ENCODE measurements at places on chromosomes 1 and 21.

DNA sequence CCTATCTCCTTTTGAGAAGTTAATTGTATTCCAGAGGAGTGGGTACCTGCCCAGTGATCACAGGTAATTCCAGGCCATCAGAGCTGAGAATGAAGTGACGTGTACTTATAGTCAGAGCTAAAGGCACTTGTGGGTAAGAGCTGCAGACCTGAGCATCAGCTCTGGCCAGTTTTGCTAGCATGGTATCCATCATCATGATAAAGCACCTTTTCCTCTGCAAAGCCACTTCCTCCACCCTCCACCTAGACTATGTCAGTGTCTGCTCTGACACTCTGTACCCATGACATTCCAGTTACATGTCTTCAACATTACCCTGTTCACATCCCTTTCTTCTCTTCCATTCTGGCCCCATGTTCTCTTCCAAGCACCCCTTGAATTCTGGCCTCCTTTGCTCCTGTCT lies 157.3 kb downstream of the GRIK3 start:
- DNase-seq = no peak

DNA sequence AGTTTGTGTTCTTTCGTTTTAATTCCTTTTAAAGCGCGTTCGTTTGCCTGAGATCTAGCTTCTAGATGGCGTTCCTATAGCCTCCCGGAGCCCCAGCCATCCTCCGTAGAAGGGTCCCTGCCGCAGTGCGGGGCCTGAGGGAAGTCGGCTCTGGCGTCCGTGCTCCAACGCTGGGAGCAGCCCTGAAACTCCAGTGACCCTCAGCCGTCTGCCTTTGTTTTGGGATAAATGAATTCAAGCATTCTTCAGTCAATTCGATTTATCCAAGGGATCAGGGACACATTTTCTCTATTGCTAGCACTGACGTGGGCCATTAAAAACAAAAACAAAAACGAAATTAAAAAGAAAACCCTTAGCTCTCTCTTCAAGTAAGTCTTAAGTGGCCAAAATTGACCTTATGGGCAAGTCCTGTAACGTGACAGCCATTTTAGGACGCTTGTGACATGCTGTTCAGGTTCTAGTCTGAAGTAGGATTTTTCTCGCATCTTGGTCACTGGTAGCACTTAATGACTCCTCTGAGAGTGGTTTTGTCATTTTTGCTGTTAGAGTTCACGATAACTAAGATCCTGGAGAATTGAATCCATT lies 742 bp upstream of the HSPA13 start:
- DNase-seq = no peak

DNA sequence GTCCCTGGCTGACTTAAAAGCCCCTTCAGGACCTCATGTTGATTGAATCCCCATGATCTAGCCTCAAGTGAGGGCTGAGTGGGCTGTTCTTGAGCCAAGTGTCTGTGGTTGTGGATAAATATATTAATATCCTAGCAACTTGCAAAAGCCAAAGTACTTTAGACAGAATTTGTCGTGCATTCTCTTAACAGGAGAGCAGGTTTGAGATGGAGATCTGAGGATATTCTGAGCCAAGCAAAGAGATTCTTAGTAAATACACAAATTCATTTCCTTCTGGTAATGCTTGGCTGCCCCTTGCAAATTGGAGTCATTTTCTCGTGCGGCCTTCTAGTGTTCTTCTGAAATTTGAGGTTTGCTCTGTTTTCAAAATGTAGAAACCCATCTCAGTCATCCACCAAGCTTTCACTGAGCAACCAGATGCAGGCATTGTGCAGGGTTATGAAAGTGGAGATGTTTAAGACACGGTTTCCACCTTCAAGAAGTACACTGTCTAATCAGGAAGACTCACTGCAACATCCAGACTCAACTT lies 242.1 kb upstream of the JUN start:
- no peak for DNase-seq

DNA sequence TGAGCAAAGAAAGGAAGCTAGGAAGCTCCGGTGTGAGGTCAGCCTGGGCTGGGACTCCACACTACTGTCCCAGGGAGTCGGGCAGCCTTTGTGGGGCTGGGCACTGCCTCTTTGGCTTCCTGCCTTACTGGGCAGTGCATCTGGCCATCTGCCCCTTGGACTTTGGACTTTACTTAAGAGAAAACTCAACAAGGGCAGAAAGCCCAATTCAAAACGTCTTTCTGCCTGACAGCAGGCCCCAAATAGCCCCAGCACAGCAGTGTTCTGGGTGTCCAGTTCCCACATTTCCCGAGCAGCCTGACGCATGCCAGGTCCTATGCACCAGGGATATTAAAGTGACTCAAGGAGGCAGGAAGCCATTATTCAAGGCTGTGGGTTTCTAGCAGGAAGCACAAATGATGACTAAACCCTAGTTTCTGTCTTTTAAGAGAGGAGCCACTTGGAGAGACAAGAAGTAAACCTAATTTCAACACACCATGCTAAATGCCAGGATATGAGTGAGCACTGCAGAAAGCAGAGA lies 37.9 kb upstream of the EDEM3 start:
- no peak for DNase-seq

- peak; percentile 20 for DNase-seq
These were observed 127.2 kb downstream of the IGSF21 start for GRCh38 chr1:18234790-18235242.

DNA sequence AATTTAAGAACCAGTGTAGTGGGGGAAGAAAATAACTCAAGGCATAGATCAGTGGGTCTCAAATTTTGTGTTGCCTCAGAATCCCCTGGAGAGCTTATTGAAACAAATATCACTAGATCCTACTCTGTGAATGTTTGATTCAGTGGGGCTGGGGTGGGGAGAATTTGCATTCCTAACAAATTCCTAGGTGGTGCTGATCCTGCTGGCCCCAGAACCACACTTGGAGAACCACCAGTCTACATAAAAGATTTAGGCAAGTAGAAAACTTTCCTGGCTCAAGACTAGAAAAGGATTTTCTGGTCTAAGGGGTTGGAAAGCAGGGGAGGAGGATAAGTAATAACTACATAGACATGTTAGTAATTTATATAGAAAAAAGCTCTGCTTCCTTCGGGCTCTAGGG lies 34.1 kb upstream of the C1orf21 start:
- DNase-seq = no peak

- DNase-seq = no peak
These were observed 3.1 kb upstream of the EFNA3 start for GRCh38 chr1:155075535-155075934.

GRCh38 chr1:89810880-89811279 lies 10.0 kb upstream of the LRRC8D start:
- no peak for DNase-seq

DNA sequence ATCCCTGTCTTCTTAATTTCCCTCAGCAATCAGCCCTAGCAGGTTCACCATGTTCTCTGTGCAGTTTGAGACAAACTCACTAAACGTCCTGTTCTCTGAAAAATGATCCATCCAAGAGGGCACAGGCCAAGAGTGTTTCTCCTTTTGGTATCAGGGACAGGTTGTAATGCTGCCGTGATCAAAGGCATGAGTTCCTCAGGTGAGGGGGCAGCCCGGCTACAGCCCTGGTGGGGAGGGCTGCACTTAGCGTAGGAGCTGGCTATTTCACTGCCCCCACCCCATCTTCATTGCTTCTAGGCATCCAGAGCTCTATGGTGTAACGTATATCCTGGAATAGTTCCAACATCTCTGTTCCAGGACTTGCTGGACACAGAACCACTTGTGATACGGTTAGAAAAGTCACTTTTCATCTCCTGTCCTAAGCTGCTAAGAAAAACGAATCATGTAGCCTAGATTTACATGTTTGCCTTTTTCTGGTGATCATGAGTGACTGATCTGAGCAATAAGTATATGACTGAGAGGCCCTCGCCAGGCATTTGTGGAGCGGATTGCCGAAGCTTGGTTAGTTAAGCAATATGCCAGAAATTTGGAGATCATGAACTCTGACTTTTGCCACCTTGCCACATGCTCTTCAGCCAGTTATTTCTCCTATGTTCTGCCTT lies 41.1 kb upstream of the SRP9 start:
- DNase-seq = no peak

GRCh38 chr1:178037510-178038253 lies 56.2 kb upstream of the RASAL2 start:
- DNase-seq = peak; percentile 56

- DNase-seq = no peak
These were observed 187.8 kb downstream of the ETS2 start for GRCh38 chr21:38993561-38993960.

DNA sequence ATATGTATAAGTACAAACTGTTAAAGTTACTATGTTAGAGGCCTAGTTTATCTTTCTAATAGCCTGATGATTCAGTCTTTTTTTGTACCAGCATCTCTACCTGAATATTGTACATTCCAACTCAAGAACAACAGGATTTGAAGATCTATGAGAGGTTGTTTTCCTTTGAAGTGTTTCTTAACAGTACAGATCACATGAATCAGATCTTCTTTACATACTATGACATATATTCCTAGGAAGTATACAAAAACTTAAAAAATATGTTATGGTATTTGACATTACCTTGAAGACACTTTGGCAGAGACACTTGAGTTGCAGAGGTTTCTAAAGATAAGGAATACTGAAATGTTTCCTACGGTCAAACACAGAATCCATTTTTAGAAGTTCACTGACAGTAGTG lies 1280.9 kb downstream of the KCNT2 start:
- no peak for DNase-seq

- no peak for DNase-seq
These were observed 48.6 kb upstream of the TMEM125 start for GRCh38 chr1:43220905-43221778.
